Activated T-helper 1 cell treated with anti-CD3 and anti-CD28 coated beads, Interleukin-12 subunit alpha, Interleukin-12 subunit beta, Interleukin-2, Interleukin-4 antibody, amounts not matched to agents 30 ng/mL and 10 ng/mL and 1 ng/mL, durations not matched to agents 14 hours and 24 hours and 36 hours (primary cell): ENCODE measurements at places on chromosomes 2 and 18. TPM values are rescaled to one million over a fixed set of nuclear protein-coding genes. Genes with fewer than 3 reads are reported as not detected.
A peak's percentile ranks its signal among the peaks of the same experiment; 100 is the strongest.

- no peak for DNase-seq
Observed at GRCh38 chr18:45250479-45250878, 364.8 kb upstream of the SLC14A2 start.

The CPS1 gene
- total RNA-seq: 0.18 and 0.73 TPM in 2 replicates

GRCh38 chr2:8081130-8081529 is 600.7 kb upstream of the ID2 start:
- no peak for DNase-seq

GRCh38 chr2:101486258-101486701 is 11.4 kb upstream of the RFX8 start:
- no peak for DNase-seq

DNA sequence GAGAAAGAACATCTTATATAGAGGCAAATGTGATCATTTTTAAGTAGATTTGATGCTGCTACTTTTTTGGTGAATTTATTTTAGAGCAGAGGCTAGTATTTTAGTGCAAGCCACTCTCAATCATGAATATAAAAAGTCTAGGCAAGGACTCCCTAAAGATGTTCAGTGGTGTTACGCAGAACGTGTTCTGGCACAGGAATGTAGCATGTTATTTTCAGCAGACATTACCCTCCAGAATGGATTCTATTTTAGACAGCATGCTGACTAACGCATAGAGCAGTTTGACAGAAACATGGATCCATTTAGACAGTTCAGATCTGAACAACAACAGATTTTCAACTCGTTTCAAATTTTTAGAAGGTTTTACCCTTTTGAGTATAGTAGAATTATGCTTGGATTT is 54.1 kb downstream of the DSC3 start:
- DNase-seq: no peak

The GPR155 gene
- 2.7 and 2.9 TPM in 2 replicates for total RNA-seq

DNA sequence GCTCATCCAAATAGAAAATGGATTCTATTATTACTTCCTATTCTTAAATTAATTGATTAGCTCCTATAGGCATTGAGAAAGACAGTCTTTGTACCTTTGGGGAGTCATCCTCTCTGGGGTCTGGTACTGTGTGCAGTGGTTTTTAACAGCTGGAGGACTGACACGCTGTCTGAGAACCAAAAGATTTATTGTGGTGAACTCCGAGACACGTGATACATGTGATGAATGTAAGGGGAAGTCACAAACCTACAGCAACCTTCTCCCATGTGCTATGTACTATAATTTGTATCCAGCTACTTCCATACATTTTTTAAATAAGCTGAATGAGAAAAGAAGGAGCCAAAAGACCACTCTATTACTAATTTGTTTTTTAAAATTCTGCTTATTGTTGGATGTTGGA is 133.7 kb downstream of the GALNT3 start:
- DNase-seq: no peak

DNA sequence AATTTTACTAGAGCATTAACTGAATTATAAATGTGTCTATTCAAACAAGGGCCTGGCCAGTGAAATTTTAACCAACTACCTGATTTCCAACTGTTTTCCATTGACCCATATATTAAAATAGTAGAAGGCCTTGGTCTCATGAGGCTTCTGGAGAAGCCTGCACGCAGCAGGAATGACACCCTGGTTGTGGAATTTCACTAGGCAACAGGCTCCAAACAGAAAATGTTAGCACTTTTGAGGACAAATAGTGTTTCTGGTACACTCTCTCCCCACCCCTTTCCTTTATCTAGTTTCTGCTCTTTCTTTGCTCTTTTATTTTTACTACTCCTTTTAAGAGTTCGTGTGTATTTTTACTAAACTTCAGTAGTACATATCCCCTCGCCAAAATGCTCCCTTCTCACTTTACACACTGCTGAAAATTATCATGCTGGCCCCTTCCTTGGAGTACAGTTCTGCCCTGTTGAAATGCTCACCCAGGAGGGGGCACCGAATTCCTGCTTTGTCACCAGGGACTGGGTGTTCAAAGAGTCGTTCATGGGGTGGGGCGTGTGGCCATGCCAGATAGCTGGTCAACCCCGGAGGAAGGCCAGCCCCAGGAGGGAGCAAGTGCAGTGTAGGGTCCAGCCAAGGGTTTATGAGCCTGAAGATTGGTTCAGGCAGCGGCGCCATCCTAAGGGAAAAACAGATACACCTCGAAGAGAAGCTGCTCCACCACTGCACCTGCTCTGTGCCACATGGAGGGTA is 22.1 kb upstream of the COL6A3 start:
- DNase-seq: no peak

GRCh38 chr2:186827411-186827810 is 21.6 kb downstream of the ZSWIM2 start:
- no peak for DNase-seq

The NMUR1 gene
- total RNA-seq: 0.05 TPM in 1 of 2 replicates, not detected in the other

- no peak for DNase-seq
Observed at GRCh38 chr2:70994009-70994698, 519 bp downstream of the TEX261 start.

GRCh38 chr2:138424436-138425140 is 77.0 kb upstream of the SPOPL start:
- DNase-seq: no peak

DNA sequence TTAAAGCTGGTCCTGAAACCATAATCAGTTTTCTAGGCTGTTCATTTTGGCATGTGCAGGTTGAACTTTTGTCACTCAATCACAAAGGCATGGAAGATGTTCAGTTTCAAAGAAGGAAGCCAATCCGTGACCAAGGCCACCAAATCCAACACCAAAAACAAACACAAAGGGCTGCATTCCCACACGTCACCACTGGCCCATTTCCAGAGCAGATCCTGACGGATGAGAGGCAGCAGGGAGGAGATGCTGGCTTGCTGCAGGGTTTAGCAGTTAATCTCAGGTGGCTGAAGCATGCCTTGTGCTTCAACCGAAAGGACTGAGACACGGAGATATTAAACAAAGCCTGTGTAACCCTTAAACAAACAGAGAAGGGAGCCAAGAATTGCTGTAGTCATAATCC is 191.9 kb upstream of the CTAGE1 start:
- no peak for DNase-seq

DNA sequence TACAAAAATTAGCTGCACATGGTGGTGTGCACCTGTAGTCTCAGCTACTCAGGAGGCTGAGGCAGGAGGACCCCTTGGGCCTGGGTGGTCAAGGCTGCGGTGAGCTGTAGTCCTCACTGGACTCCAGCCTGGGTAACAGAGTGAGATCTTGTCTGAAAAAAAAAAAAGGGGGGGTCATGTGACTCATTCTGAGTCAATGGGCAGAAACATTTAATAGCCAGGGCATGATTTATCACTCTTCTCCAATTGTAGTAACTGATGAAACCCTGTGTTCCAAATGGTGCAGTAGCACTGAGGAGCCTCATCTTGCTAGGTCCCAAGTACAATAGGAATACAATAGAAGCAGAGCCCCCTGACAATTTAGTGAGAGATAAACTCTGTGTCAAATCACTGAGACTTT is 78.9 kb upstream of the CCDC68 start:
- no peak for DNase-seq

The ANKRD36B gene
- 37.9 and 39.7 TPM in 2 replicates for total RNA-seq

- no peak for DNase-seq
Observed at GRCh38 chr18:39178166-39178565, 1612.6 kb upstream of the CELF4 start.

DNA sequence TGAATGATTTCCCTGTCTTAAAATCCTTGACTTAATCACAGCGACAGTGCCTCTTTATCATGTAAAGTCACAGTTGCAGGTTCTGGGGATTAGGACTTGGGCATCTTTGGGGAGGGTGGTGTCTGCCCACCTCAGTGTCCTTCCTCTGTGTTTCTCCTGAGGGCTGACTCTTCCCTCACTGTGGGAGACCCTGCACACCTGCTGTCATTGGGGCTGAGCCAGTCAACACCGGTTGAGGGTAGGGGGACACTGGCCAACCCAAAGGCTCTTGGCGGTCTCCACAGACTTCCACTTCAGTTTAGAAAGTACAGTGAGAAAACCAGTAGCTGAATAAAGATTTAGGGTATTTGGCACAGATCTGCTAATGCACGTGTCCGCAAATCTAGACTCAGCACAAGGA is 36.9 kb downstream of the AGAP1 start:
- DNase-seq: no peak

- DNase-seq: no peak
Observed at GRCh38 chr2:20635675-20636584, 15.0 kb downstream of the HS1BP3 start.

DNA sequence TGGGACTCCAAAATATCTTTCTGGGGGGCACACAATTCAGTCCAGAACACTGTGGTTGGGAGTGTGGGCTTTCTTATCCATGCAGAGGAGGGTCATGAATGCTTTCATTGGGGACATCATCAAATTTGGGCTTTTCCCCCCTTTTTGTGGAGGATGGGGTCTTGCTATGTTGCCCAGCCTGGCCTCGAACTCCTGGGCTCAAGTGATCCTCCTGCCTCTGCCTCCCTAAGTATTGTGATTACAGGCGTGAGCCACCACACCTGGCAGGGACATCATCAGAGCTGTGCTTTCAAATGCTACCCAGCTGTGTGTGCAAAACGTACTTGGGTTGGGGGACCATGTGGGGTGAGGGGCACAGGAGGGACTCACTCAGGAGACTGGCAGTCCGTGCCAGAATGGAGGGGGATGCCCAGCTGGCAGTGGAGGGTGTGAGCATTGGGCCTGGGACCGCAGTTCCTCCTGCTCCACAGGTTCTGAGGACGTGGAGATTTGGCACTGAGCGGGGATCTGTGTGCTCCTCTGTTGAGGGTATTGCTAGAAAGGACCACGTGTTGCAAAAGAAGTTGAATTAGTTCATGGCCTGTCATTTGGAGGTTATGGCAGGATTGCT is 24.4 kb downstream of the EMILIN2 start:
- no peak for DNase-seq

GRCh38 chr18:63409301-63409700 is 13.0 kb downstream of the VPS4B start:
- no peak for DNase-seq

GRCh38 chr2:238235331-238235732 is 4.5 kb downstream of the HES6 start:
- DNase-seq: no peak

DNA sequence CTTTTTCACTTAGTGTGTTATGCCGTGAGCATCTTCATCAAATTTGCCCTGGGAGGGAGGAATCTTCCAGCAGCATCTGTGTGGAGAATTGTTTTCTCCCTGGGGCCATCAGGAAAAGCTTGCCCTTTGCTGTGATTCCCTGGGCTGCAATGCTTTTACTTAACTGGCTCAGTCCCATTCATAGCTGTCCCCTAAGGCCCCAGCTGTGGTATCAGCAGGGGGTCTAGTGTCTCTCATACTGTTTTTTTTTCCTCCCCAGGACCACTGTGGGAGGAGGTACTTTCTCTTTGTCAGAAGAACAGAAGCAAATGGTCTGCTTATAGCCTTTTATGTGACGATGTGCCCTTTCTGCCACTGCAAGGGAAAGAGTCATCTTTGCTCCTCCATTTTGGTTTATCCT is 176.8 kb upstream of the CELF4 start:
- DNase-seq: no peak

GRCh38 chr2:218583983-218584850 is 15.6 kb downstream of the CNOT9 start:
- no peak for DNase-seq

The RAMP1 gene
- 19.4 and 21.1 TPM in 2 replicates for total RNA-seq

DNA sequence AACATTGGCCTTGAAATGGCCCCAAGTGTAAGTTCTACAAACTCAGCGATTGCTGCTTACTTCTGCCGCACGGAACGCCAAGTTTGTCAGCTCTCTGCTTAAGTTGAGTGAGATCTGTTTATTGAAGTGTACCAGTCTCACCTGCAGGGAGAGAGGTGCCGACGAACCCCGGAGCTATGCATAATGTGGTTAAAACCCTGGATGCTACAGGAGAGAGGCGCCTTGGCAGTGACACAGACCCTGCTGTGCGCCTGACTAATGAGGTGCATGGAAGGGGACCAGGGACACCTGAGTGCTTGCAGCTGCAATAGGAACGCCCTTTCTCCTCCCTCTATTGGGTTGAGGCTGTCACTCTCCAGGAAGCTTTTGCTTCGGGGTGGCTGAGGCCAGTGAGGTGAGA is 979 bp downstream of the SLC9A2 start:
- DNase-seq: no peak

The RAB17 gene
- not detected in 2 replicates for total RNA-seq

The SLC1A4 gene
- 14.4 and 15.1 TPM in 2 replicates for total RNA-seq

GRCh38 chr2:73202156-73203054 is at the start of gene NOTO:
Gene NOTO (plus strand): TSS chr2:73202574. CDS start chr2:73202667, 93 bp downstream.
- DNase-seq: no peak

- DNase-seq: no peak
Observed at GRCh38 chr18:23990474-23991410, 23.8 kb upstream of the TTC39C start.

The CFAP53 gene
- total RNA-seq: 0.31 and 0.34 TPM in 2 replicates

- no peak for DNase-seq
Observed at GRCh38 chr18:67549946-67550345, 33.4 kb upstream of the DSEL start.

GRCh38 chr18:11149441-11150270 is at the start of gene PIEZO2:
Gene PIEZO2 (minus strand): TSS chr18:11149569. CDS start chr18:11148588, 981 bp downstream.
- DNase-seq: no peak

The PTCD3 gene
- 164 and 165 TPM in 2 replicates for total RNA-seq

DNA sequence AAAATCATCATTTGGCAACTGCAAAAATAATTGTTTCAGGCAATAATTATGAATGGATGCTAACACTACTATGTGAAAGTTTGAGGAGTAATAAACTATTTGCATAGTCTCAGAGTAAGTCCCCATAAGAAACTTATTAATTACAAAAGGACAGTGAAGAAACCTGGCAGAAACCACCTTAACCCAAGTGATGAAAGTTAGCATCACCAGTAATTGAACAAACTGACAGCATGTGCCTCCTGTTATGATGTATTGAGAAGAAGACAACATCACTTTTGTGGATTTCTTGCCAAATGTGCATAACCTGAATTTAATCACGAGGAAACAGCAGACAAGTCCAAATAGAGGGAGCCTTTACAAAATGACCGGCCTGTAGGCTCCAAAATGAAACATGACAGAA is 183.3 kb upstream of the SP5 start:
- no peak for DNase-seq

DNA sequence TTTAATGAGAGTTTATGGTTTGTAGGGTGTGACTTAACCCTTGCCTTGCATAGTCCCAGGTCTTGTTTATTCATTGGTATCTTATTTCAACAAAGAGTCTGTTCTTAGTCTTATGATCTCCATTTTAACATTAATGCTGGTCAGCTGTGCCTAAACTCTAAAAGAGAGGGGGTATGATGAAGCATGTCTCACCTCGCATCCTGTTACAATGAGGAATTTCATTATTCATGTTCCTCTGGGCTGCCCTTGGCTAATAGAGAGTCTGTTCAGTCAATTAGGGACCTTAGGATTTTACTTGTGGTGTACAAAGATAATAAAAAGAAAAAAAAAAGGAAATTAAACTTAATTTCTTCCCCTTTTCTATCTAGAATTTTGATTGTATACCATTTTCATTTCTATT is 831.9 kb upstream of the CDH2 start:
- DNase-seq: no peak

GRCh38 chr18:77063260-77063659 is 69.3 kb downstream of the MBP start:
- peak; percentile 82 for DNase-seq

DNA sequence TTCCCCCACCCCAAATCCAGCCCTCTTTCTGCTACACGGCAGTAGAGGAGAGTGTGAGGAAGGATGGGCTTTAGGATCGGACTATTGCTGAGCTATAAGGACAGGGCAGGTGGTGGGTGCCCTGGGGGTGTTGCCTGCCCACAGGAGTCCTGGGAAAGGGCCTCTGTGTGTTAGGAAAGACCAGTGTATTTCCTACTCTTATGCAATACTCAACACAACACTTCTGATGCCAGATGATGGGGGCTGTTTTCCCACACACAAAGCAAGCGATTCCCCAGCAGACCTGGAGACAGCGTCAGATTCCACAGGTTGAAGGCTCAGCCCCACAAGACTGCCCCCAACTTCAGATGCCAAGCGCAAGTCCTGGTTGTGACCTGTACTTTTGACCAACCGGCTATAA is 91.0 kb upstream of the LCLAT1 start:
- no peak for DNase-seq
